ENCODE measurements at places on chromosomes 1 and 21.

- no peak for DNase-seq
Measured at GRCh38 chr1:42962641-42963377, 4.1 kb upstream of the SLC2A1 start.

GRCh38 chr1:32702599-32703478 lies at the start of gene SYNC:
TSS of gene SYNC (minus strand) at chr1:32702770. CDS start at chr1:32702660, 110 bp downstream.
- peak; percentile 11 for DNase-seq

GRCh38 chr1:9251501-9251900 lies 16.9 kb downstream of the H6PD start:
- DNase-seq = no peak

DNA sequence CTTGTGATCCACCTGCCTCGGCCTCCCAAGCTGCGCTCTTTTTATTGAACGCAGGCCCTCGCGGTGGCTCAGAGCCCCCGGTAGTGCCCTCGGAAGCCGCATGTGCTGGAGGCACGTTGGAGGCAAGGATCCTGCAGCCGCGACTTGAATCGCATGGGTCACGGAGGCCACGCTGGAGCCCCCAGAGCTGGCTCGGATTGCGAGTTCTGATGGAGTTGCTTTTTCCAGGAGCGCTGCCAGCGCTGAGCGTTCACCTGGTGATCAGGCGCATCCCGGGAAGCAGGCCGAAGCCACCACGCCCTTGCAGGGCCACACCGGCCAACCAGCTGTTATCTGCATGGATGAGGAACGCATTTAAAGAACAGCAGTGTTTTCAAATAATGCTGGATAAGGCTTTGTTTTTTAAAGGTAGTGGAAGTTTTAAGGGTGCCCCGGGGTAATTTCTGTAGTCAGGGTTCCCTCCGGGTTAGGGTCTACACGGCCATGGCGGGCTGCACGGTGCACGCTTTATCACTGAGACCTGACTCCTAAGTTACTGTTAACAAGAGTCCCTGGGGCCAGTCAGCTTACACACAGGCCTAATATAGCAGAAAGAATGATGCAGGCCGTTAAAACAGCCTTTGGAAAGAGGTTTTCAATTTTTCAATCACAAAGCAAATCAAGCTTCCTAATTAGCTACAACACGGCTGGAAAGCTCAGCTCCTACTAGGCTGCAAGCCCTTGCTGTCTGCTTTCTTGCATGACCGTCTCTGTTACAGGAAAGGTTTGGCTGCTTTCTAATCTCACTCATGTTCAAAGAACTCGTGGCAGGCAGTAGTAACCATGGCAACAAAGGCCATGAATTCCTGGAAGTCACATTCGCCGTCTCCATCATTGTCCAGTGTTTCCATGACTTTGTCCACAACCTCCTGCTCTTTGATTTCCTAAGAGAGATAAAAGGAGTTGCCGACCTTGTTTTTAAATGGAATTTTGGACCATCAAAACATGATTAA lies 6.0 kb downstream of the S100B start:
- no peak for DNase-seq

- no peak for DNase-seq
Measured at GRCh38 chr1:119228335-119229080, 88.1 kb upstream of the WARS2 start.

DNA sequence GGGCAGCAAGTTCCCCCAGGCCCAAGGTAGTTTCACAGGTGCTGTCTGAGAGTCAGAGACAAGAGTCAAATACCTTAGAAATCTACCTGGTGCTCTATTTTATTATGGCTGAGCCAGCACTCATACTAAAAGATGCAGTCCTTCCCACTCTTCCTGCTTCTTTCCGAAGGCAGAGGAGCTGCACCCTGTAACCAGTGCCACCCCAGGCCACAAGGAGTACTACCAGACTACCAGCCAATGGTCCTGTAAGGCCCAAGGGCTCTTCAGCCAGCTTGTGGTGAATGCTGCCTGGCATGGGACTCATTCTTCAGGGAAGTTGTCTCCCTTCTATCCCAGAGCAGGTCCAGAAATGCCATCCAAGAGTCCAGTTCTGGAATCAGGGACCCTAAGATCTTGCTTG lies 203.8 kb upstream of the DUSP10 start:
- no peak for DNase-seq

- DNase-seq = no peak
Measured at GRCh38 chr21:38121888-38122720, 134.7 kb upstream of the KCNJ15 start.

Measured in activated CD4-positive, alpha-beta T cell treated with anti-CD3 and anti-CD28 coated beads, Interleukin-2, amount 50 U/mL, for 48 hours (primary cell).